ENCODE measurements at places on chromosomes 4 and X.

GRCh38 chrX:109384699-109385098 is 97.2 kb downstream of the GUCY2F start:
- no peak for DNase-seq

- DNase-seq = no peak
Observed at GRCh38 chrX:29587107-29587506, 628.3 kb upstream of the MAGEB2 start.

GRCh38 chrX:42739741-42740140 is 38.2 kb downstream of the PPP1R2C start:
- DNase-seq = no peak

DNA sequence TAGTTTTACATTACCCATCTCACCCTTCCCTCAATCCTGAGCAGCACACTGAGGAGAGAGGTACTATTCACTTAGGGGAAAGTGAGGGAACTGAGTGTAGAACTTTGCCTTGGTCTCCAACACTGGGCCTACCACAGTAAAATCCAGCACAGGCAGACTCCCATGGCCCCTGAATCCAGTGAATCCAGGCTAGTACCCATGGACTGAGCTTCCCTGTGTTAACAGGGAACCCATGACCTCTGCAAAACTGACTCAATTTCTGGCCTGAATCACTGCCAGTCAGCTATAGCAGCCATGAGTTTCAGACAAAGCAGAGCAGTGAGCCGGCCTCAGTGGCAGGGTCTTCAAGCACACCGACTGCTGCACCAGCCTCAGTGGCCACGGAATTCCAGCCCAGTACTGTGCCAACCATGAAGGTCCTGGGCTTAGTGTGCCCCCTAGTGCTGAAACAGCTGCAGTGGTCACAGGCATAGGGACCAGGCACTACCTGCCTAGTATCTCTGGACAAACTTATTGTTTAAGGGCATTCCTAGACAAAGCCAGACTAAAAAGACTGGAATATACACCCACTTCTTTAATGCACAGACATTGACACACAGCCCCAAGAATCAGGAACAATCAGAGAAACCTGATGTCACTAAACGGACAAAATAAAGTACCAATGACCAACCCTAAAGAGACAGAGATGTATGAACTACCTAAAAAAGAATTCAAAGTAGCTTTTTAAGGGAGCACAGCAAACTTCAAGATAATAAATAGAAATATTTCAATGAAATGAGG is 127.4 kb upstream of the RPL34 start:
- no peak for DNase-seq

GRCh38 chr4:46506876-46507275 is 116.9 kb upstream of the GABRA2 start:
- no peak for DNase-seq

GRCh38 chr4:123536225-123536624 is 139.6 kb downstream of the SPRY1 start:
- no peak for DNase-seq

- DNase-seq = no peak
Observed at GRCh38 chrX:39888730-39889129, 209.0 kb downstream of the BCOR start.

DNA sequence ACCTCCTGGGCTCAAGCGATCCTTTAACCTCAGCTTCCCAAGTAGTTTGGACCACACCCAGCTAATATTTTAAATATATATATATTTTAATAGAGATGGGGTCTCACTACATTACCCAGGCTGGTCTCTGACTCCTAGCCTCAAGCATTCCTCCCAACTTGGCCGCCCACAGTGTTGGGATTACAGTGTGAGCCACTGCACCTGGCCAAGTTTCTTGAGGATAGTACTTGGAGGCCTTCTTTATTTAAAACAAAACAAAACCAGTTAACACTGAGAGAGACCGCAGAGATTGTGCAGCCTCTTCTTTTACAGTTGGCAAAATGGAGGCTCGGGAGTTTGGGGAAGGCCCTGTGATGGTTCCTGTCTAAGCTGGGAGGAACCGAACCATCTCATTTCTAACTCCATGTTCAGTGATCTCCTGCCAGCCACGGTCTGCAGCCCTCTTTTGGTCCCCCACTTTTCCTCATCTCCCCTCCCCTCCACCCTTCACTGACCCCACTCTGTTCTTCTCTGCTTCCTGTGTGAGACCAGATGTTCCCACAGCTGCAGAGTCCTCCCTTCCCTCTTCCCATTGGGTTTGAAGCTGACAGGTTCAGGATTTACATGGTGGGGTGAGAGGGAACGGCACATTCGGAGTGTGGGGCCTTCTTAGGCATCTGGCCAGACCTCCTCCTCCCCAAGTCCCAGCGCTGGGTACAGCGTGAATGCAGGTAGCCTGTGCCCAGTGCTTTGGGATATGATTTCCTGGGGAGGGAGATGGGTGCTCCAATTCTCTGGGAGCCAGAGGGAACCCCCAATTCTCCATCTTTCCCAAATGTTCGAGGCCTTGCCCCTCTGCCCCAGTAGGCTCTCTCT is 1.4 kb upstream of the SORCS2 start:
- no peak for DNase-seq

DNA sequence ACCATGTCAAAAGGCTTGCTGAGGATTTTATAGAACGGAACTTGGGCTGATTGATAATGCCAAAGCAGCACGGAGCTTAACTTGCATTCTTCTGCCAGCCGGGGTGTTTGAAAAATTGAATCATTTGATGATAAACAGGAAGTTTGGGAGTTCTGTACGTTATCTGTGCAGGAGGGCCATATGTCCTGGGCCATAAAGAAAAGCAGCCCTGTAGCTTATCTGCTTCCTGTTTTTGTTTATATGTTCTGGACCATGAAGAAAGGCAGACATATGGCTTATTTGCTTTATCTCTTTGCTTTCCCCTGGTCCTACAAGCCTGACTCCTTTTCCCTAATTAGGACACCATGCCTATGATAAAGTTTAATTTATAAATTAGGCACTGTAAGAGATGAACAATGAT is 62.4 kb downstream of the HOPX start:
- no peak for DNase-seq

DNA sequence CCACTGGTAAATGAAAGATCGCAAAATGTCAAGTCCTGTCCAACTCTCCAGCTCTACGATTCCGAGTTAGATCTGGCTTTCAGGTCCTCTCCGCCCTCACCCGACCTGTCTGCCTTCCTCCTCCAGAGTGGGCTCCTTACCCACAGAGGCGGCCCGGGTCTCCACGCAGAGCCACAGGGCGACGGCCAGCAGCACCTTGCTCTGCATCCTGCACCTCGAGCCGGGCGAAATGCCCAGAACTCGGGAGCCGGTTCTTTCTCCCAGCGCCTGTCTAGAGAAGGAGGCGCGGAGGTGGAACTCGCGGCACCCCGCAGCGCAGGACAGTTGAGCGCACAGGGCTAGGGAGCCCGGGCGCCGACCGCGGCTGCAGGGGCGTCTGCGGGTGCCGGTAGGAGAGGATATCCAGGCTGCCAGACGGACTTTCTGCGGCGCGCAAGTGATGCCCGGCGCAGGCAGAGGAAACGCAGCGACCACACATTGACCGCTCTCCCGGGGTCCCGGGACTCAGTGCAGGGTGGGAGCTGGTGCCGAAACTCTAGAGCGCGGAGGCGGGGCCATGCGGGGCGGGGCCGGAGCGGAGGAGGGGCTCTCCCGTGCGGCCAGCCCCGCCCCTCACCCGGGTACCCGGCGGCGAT is at the start of gene KDR:
TSS of gene KDR (minus strand) at position 509 of the 635 bp plus-strand sequence. CDS start at position 207, 302 bp downstream.
- no peak for DNase-seq

DNA sequence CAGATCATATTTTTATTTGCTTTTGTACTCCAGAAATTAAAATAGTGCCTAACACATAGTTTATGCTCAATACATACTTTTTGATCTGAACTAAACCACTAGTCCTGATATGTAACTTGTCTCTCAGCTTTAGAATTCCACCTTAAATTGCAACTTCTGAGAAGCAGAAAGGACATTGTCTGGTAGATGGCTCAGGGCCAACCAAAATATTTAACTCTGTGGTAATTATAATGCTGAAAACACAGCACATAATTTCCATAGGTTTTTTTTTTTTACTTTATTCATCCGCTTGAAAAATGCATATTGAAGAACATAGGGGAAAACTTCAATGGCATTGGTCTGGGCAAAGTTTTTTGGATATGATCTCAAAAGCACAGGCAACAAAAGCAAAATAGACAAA is 59.3 kb downstream of the AREG start:
- no peak for DNase-seq

DNA sequence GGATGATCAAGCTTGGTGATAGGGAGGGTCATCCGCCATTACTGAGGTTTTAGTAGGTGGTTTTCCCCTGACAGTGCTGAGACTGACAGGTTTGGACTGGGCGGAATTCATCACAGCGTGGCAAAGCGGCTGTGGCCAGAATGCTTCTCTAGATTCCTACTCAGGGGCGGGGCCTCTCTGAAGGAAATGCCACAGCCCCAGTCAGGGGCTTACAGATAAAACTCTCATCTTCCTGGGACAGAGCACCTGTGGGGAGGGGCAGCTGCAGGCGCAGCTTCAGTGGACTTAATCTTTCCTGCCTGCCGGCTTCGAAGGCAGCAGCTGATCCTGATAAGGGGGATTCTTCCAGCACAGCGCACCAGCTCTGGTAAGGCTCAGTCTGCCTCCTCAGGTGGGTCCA is 316.7 kb downstream of the RPA4 start:
- DNase-seq = no peak

DNA sequence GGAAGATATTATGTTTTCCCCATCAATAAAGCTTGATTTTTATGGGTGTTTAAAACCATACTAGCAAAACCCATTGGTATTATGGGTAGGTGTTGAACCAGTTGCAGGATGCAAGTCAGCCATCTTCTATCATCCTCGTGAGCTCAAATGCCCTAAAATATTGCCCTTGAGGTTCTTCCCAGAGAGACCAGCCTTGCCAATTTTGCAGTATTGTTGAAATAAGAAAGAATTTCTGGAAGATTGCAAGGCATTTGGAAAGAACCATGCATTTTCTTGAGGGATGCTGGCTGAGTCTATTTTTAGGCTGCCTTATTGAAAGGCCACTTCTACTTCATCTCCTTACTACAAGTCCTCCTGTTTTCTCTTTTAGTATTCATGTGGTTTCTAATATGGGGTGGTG is 60.9 kb upstream of the SOD3 start:
- DNase-seq = no peak

DNA sequence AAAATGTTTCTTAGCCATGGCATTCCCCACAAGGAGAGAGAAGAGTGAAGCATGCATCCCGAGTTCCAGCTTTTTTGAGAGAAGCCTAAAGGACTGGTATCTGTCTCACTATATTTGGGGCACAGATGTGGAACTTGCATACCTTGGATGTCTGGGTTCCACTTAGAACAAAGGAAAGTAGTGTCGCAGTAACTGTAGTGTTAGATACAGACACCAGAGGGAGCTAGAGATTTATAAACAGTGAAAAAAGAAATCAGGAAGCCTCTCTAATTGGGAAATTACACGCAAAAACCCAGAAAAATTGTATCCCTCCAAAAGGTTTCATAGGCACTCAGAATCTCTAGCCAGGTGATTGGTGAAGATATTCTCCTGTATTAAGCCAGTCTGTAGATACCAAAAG is 34.4 kb downstream of the AGTR2 start:
- no peak for DNase-seq

GRCh38 chrX:152798945-152799344 is 29.5 kb upstream of the MAGEA6 start:
- DNase-seq = no peak

- DNase-seq = no peak
Observed at GRCh38 chr4:10111067-10111801, 5.4 kb downstream of the WDR1 start.

- no peak for DNase-seq
Observed at GRCh38 chrX:70219938-70220764, 14.3 kb upstream of the AWAT1 start.

DNA sequence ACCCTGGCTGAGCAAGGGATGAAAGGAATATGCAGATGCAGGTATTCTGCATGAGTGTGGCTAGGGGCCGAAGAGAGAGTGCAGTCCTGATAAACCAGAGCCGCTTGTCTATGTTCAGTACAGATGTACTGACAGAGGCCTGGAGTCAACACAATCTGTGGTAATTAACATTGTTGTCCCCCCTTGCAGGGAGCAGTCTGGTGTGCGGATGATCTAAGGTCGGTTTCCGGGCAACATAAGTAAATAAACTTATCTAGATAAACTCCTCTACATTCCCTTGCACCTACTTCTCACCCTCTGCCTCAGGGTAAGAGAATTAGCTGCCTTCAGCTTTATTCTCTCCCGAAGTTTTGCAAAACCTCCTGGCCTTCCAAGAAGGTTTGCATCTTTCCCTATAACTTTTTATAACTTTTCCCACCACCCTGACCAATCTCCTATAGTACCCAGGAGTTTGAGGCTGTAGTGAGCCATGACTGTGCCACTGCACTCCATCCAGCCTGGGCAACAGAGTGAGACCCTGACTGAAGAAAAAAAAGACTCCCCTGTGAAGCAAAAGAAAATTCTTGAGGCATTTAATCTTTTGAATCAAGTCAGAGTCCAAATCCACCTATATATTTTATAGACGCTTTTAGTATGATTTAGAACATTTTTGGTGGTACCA is 26.6 kb downstream of the SNX25 start:
- no peak for DNase-seq

- DNase-seq = no peak
Observed at GRCh38 chr4:95637043-95637600, 88.3 kb upstream of the UNC5C start.

GRCh38 chr4:25651682-25652081 is 4.0 kb upstream of the SLC34A2 start:
- no peak for DNase-seq

DNA sequence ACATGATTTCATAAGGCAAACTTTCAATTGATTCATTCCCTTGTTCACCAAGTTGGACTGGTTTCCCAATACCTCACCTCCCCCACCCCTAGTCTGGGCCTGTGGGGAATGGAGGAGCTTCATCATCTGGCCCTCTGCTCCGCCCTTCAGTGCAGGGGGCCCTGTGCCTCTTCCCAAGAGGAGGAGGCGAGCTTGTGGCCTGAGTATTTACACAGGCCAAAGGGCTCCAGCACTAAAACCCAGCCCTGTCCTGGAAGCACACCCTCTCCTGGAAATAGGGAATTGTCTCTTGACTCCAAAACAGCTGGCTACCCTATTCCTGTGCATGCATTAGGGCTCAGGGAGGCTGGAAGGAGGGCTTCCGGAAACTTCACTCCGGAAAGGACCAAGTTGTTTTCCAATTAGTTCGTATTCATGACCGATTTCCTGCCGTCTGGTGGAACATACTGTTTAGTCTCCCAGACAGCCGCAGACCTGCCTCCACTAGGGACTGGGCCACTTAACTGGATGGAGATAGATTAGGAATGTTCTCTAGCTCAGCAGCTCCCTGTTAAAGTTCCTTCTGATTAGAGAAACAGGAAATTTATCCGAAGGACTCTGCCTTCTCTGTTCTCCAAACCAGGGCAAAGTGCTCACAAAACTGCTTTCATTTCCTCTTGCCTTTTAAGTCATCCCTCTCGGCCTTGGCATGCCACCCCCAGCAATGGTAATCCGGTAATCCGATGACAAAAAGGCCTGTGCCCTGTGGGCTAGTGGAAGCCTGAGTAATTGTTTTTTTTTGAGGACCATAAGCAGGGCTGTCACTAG is 5.8 kb downstream of the SRPX2 start:
- no peak for DNase-seq

Data from stimulated activated CD8-positive, alpha-beta memory T cell treated with anti-CD3 and anti-CD28 coated beads, Interleukin-12 subunit alpha, Interleukin-12 subunit beta, amount 100 ng/mL, for 4 hours (primary cell).